ELR (cell line): ENCODE measurements at places on chromosomes 16 and 17.

GRCh38 chr16:81520560-81521135 is 76.0 kb downstream of the CMIP start:
- DNase-seq, result no peak

- no peak for DNase-seq
Measured at GRCh38 chr17:58311429-58311894, 17.1 kb downstream of the TSPOAP1 start.

- no peak for DNase-seq
Measured at GRCh38 chr17:29149431-29150064, 30.6 kb downstream of the MYO18A start.

- DNase-seq, result no peak
Measured at GRCh38 chr16:86625821-86626220, 47.5 kb downstream of the FOXL1 start.

GRCh38 chr17:39650121-39650579 is 13.2 kb downstream of the STARD3 start:
- peak; percentile 15 for DNase-seq

GRCh38 chr17:48127371-48128051 is 19.9 kb downstream of the SNX11 start:
- DNase-seq, result peak; percentile 80

- no peak for DNase-seq
Measured at GRCh38 chr16:23362460-23363317, 60.6 kb downstream of the SCNN1B start.

GRCh38 chr16:17027488-17028129 is 443.2 kb downstream of the XYLT1 start:
- DNase-seq, result no peak

- peak; percentile 32 for DNase-seq
Measured at GRCh38 chr17:81865733-81866439, 5.3 kb downstream of the ARHGDIA start.

DNA sequence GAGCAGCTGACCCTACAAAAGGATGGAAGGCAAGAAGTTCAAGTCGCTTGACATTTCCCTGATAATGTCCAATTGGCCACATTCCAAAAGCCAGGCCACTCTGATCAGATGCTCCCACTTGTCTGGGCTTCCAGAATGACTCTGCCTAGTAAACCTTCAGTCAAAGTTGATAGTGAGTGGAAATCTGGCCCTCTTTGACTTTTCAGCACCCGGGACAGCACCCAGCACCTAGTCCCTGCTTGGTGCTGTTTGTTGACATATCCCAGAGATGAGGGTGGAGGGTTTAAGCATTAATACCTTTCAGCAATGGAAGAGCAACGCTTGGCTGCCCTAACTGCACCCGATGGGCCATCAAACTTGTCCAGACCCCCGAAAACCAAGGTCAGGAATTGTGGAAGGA is 131.3 kb downstream of the AIPL1 start:
- peak; percentile 19 for DNase-seq

DNA sequence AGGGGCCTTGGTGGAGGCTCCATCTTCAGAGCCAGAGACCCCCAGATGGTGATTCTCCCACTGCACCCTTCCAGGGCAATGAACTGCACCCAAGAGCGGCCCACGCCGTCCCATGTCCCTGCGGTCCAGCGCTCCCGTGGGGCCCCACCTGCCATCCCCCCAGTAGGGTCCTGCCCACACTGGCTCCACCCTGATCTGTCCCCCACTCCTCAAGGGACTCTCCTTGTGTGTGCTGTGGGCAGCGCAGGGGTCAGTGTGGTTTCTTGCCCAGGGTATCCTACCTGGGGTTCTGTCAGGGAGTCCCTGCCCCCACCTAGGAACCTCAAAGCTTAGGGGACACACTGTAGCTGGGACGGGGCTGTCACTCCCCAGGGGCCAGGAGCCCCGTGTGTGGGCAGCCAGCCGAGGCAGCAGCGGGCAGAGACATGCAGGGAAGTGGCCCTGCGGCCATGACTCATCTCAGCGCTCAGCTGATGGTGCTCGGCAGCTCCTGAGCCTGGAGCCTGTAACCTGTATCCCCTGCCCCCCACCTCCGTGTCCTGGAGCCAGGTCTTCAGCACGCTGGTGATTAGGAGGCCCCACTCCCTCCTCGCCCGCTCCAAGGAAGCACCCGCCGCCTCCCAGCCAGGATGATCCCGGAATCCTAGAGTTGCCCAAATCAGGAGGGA is 35.7 kb upstream of the SSTR5 start:
- DNase-seq, result no peak

DNA sequence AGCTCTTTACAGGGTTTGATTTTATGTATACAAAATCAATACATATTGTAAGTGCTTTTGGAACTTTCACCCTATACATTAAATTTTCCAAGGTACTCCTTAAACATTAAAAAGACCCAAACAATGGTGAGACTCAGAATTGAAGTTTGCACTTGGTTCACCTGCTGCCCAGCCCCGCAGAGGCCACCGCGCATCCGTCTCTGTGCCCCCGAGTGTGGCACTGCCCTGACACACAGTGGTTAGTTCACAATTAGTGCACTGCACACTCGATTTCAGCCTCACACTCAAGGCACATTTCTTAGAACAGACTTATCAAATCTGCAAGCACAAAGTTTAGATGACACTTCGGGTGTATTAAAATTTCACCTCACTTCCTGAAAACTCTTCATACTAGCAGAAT is 38.3 kb downstream of the USP7 start:
- DNase-seq, result no peak

- DNase-seq, result no peak
Measured at GRCh38 chr17:15354256-15354655, 12.9 kb upstream of the TEKT3 start.

GRCh38 chr17:37225465-37225864 is 150.3 kb upstream of the C17orf78 start:
- DNase-seq, result no peak

GRCh38 chr16:73483076-73483791 is 435.3 kb upstream of the ZFHX3 start:
- no peak for DNase-seq

DNA sequence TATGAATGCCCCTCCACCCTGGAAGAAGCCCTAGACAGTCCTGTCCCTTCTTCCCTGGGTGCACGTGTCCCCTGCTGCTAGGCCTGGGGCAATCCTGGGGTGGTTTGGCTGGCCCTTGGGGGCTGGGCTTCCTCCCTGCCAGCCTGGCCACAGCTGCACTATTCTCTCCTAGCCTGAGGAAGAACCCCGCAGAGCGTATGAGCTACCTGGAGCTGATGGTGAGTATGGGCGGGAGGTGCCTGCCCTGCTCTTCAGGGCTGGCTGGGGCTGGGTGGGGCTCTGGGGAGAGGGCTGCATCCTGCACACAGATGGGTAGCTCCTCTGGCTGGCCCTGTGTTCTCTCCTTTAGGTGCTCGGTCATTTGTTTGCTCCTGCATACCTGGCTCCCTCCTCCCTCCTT is 28.8 kb downstream of the MAP2K3 start:
- no peak for DNase-seq

DNA sequence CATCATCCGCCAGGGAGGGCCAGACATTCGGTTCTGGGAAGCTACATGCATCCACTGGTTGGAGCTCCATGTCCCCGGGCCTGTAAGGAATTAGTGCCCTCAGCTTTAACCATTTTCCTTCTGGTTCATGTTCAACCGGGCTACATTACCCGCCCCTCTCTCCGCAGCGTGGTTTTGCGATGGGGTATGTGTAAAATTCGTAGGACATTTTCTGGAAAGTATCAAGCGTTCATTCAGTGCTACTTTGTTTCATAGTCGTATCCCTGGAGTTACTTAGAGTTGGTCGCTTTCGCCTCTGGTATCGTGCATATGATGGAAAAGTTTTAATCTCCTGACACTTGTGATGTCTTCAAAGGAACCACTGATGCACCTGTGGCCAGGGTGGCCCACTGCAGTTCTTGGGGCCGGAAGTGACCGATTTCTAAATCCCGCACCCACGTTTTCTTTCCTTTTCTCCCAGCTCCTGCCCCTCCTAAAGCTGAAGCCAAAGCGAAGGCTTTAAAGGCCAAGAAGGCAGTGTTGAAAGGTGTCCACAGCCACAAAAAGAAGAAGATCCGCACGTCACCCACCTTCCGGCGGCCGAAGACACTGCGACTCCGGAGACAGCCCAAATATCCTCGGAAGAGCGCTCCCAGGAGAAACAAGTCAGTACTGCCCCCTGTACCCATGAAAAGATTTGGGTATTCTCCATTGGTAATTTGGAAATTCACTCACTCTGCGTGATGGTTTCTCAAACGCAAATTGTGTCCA is 637 bp downstream of the RPL23A start:
- DNase-seq, result peak; percentile 45

DNA sequence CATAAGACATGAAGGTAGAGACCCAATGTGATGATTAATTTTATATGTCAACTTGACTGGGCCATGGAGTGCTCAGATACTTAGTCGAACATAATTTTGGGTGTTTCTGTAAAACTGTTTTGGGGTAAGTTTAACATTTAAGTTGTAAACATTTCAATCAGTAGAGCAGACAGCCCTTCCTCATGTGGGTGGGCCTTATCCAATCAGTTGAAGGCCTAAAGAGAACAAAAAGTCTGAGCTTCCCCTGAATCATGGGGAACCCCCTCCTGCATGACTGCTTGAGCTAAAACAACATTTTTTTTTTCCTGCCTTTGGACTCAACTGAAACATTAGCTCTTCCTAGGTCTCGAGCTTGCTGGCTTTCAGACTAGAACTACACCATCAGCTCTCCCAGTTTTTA is 327.3 kb upstream of the SOX9 start:
- DNase-seq, result peak; percentile 20

- peak; percentile 28 for DNase-seq
Measured at GRCh38 chr17:50533720-50534148, 1.2 kb downstream of the EPN3 start.

GRCh38 chr16:3458278-3458851 is 14.9 kb downstream of the NAA60 start:
- peak; percentile 55 for DNase-seq

- peak; percentile 34 for DNase-seq
Measured at GRCh38 chr17:72764632-72765041, 327.9 kb downstream of the SLC39A11 start.

GRCh38 chr16:78275420-78275819 is 176.0 kb downstream of the WWOX start:
- DNase-seq, result no peak

GRCh38 chr16:27431773-27432532 is 30.0 kb downstream of the IL21R start:
- DNase-seq, result peak; percentile 74

- DNase-seq, result no peak
Measured at GRCh38 chr17:81470270-81470943, 42.2 kb downstream of the ACTG1 start.

GRCh38 chr17:4796552-4796920 is 572 bp downstream of the PSMB6 start:
- peak; percentile 70 for DNase-seq

DNA sequence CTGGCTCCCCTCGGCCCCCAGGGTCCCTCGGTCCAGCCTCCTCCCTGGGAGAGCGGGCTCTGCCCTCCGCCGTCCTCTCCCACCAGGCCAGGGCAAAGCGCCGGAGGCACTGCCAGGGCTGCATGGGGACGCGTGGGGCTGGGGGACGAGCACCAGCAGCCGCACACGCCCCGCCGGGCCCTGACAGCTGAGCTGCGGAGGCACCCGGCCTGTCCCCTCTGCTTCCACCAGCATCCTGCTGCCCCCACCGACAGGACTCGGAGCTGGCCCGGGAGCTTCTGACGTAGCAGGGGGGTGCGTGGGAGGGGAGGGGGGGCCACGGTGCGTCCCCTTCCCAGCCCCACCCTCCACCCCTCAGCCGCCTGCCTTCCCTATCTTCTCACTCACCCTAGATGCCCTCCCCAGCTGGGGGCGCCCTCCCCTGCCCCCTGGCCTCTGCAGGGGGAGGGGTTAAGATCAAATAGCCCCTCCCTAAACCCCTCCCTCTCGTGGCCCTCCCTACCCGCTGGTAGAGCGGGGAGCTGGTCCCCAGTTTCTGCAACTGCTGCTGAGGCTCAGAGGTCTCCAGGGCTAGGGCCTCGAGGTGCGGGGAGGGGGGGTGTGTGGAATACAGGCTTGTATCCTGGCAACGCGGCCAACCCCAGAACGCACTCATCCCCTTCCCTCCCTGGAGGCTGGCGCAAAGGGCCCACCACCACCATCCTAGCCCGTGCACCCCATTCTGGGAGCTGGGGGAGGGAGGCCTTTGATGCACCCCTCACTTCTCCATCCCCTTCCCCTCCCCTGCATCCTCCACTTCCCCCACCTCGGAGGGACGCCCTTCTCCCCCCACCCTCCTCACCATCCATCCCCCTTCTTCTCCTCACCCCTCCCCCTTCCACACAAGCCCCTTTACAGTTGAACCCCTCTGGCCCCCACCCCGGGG is 1.0 kb downstream of the SRCIN1 start:
- DNase-seq, result no peak

DNA sequence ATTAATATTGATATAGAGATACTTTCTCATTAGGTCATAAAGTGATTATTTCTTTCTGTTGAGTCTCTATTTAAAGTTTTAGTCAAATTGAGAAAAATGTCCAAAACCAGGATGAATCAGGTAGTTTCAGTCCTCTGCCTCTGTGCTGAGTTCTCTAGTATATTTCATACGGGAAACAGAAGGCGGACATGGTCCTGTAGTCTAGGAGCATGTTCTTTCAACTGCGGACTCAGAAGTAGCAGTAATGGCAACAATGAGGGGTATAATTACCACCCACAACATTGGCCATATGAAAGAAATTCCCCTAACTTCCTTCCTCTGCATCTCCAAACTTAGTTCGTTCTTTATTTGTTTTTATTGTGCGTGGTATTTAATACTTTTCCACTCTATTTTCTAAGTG is 50.1 kb downstream of the TBX4 start:
- no peak for DNase-seq

- DNase-seq, result peak; percentile 34
Measured at GRCh38 chr16:87303431-87303930, 13.7 kb downstream of the C16orf95 start.

DNA sequence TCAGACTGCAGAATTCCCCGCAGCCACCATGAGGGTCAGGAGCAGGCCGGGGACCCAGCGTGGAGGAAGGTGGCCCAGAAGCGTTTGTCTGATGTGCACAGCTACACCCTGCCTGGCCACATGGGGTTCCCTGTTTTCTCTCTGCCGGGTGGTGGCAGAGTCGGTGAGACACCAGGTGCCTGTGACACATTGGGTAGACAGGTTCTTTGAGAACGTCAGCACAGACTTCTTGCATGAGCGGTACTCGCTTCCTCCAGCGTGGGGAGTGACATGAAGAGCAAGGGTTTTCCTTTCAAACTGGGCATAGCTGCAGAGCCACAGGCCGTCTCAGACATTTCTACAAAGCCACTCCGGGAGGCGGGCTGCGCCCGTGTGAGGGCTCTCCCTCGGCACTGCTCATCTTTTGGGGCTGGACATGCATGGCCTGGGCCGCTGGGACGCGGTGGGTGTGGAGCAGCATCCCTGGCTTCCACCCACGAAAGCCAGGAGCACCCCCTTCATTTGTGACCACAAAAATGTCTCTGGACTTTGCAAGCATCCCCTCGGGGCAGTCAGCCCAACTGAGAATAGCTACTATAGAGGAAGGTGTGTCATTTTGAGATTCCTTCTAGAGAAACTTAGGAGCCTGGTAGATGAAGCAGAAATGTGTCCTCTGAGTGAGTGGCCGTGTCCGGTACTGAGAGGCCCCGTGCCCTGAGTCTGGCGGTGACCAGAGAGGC is 26.0 kb downstream of the NME3 start:
- peak; percentile 95 for DNase-seq

- no peak for DNase-seq
Measured at GRCh38 chr16:47504599-47504998, 43.5 kb downstream of the PHKB start.

- peak; percentile 81 for DNase-seq
Measured at GRCh38 chr16:66751303-66751991, at the start of gene DYNC1LI2. DYNC1LI2 (minus strand) TSS chr16:66751609; CDS start chr16:66751591, 18 bp downstream.
